ENCODE measurements at places on chromosomes 2 and 18.

GRCh38 chr2:154700136-154700535 is 1.6 kb downstream of the KCNJ3 start:
- no peak for DNase-seq

DNA sequence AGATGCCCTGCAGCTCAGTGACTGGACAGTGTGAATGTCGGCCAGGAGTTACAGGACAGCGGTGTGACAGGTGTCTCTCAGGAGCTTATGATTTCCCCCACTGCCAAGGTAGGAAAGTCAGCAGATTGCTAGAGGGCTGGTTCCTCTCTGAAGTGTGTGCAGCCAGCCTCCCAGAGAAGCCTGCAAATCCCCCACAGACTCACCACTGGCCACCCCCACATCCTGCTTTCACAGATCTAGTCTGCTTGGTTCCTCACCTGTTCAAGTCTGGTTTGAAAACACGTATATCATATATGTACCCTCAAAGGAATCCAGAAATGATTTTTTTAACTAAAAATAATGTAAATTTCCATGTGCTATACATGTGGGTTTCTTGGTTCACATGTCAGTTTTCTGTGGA is 121.1 kb downstream of the LAMA3 start:
- no peak for DNase-seq

- DNase-seq = no peak
Observed at GRCh38 chr2:54671875-54672589, 51.4 kb upstream of the EML6 start.

- no peak for DNase-seq
Observed at GRCh38 chr18:12408247-12408869, 629 bp downstream of the PRELID3A start.

DNA sequence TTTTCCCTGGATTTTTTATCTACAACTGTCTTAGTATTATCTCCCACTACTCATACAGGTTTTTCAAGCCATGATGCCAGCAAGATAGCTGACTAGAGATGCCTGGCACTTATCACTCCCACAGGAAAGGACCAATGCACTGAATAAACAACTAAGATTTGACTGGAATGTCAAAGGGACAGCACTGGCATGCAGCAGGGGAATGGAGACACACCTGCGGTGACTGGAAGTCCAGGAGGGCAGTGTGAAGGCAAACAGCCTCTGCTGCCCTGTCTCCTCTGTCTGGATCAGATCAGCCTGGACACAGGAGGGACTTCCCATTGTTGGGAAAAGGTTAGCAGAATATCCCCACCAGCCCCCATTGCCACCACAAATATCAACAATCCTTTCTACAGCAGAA is 85.1 kb downstream of the TMEM237 start:
- DNase-seq = no peak

- no peak for DNase-seq
Observed at GRCh38 chr2:27988718-27989117, 98.2 kb downstream of the BABAM2 start.

DNA sequence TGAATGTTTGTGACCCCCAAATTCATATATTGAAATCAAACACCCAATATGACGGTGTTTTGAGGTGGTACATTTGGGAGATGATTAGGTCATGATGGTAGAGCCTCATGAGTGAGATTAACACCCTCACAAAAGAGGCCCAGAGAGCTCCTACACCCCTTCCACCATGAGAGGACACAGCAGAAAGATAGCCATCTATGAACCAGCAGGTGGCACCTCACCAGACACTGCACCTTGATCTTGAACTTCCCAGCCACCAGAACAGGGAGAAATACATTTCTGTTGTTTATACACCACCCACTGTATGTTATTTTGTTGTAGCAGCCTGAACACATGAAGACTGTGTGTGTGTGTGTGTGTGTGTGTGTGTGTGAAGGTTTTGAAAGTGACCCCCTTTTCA is 58.1 kb downstream of the ST3GAL5 start:
- DNase-seq = peak; percentile 12
